LHCN-M2 (cell line): ENCODE measurements at places on chromosomes 5 and 9. TPM values are rescaled to one million over a fixed set of nuclear protein-coding genes. Genes with fewer than 3 reads are reported as not detected.

- no peak for DNase-seq
Measured at GRCh38 chr5:133806847-133807246, 161.6 kb downstream of the C5orf15 start.

- no peak for DNase-seq
Measured at GRCh38 chr5:104223885-104224773, 661.5 kb upstream of the NUDT12 start.

GRCh38 chr9:16046713-16047112, 493.9 kb downstream of the CCDC171 start:
- no peak for DNase-seq

GRCh38 chr5:147949711-147950573, 43.6 kb upstream of the C5orf46 start:
- peak; percentile 32 for DNase-seq

Gene HINT2
- total RNA-seq: 22.8 and 33.0 TPM in 2 replicates

Gene BTNL3
- not detected in 2 replicates for total RNA-seq

Gene ARHGEF28
- total RNA-seq: 85.6 and 90.0 TPM in 2 replicates

Gene TAF11L10
- total RNA-seq: not detected in 2 replicates

Gene CD72
- total RNA-seq: 1.2 and 1.4 TPM in 2 replicates

Gene TNFSF8
- not detected in 2 replicates for total RNA-seq
